Mesothelial cell of epicardium (in vitro differentiated cells): ENCODE measurements at places on chromosomes 1 and 21. TPM values are rescaled to one million over a fixed set of nuclear protein-coding genes. Genes with fewer than 3 reads are reported as not detected.

- no peak for DNase-seq
Measured at GRCh38 chr1:59379371-59379728, 82.5 kb downstream of the FGGY start.

GRCh38 chr1:25442178-25442577 lies 11.5 kb downstream of the MACO1 start:
- DNase-seq, result no peak

GRCh38 chr1:224623310-224623714 lies 7.2 kb downstream of the CNIH3 start:
- DNase-seq, result no peak

DNA sequence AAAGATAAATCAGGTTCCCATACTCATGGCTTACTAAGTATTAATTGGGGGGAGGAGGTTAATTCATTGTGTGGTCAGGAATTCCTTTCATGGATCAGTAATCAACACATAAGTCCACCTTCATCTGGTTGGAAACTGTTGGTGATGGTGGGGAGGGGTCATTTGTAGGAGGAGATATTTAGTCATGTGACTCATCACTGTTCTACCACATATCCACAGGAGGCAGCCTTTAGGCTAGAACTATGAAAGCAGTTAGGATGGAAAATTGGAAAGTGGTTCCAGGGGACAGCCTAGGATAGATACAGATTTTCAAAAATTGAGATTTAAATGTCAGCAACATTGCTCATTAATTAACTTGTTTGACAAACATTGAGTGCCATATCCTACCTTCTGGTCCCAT lies 122.8 kb upstream of the PAXBP1 start:
- no peak for DNase-seq

GRCh38 chr1:208222376-208223126 lies 21.6 kb downstream of the PLXNA2 start:
- no peak for DNase-seq

GRCh38 chr1:201535046-201535918 lies 3.6 kb upstream of the NAV1 start:
- no peak for DNase-seq

- no peak for DNase-seq
Measured at GRCh38 chr1:22347854-22348760, 103.5 kb upstream of the ZBTB40 start.

DNA sequence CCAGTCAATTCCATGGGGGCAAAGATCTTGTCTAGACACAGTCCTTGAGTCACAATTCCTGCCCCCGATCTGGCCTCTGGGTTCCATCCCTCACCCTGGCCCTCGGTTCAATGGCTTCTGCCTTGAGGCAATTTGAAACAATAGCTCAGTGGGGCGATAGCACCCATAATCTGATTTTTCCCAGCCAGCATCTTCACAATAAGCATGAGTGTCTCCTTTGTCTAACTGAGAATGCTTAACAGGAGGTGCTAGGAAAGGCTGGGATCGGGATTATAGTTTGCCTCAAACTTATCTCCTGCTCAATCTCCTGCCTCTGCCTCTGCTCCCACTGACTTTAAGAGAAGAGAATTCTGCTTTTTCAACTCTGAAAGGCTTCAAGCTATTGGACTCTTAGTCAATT lies 293.9 kb upstream of the PROX1 start:
- no peak for DNase-seq

DNA sequence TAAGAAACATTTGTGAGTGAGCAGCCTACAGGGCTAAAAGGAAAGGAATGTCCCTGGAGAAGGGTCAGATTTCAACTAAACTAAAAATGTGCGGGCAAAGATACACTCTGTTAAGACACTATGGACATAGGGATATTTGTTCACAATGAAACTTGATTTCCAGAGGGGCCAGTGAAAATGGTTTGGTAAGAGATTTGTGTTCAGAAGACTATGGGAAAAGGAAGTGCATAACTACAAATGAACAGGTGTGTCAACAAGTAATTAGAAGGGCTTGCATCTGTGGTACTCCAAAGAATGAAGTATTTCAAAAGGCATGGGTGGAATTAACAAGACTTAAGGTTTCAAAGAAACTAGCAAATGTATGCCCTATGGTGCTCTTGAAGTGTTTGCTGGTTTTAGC lies 60.4 kb downstream of the NME7 start:
- no peak for DNase-seq

GRCh38 chr1:18949686-18950400 lies 6.6 kb downstream of the IFFO2 start:
- DNase-seq, result no peak

- no peak for DNase-seq
Measured at GRCh38 chr1:84851839-84852238, 41.2 kb downstream of the LPAR3 start.

- DNase-seq, result no peak
Measured at GRCh38 chr1:18362150-18362549, 118.6 kb upstream of the KLHDC7A start.

DNA sequence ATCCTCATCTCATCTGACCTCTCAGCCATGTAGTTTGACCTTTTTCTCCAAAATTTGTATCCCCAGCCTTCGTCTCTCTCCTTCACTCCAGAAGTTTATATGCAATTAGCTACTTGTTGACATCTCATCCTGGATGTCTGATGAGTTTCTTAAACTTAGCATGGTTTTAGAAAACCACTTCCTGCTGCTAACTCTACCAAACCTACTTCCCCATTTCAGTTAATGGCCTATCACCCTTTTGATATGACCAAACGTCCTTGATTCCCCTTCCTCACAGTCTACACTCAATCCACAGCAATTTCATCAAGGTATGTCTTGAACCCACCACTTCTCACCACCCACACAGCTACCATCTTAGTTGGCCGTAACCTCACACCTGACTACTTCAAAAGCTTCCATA lies 121.9 kb downstream of the LRRC40 start:
- DNase-seq, result no peak

GRCh38 chr1:205817988-205818387 lies 5.0 kb upstream of the SLC41A1 start:
- DNase-seq, result no peak

DNA sequence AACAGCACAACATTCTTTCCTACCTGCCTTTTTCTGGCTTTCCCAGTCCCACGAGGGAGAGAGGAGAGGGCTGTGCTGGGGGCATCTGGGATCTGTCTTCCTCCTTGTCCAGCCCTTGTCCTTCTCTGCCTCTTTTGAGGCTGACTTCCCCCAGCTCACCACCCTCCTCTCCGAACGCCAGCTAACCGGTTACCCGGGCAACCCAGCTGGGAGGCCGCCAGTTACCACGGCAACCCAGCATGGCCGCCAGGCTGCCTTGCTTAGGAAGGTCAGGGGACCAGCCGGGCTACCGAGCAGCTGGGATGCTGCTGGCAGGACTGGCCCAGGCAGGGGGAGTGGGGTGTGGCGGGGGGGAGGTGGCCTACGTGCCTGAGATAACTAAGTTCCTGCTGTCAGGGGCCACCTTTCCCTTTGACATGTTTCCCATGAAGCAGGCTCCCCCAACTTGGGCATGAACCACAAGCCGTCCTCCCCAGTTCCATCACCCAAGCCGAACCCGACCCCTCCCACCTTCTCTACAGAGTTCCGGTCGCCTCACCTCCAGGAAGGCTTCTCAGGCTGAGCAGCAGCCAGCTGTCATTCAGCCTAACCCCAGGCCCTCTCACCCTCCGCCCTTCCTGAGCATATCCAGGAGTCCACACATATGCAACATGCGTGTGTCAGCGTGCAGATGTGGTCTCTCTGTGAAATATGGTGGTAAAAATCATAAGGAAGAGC lies 8.7 kb downstream of the PLEKHA6 start:
- peak; percentile 79 for DNase-seq

- DNase-seq, result no peak
Measured at GRCh38 chr1:81920245-81920740, 119.6 kb downstream of the ADGRL2 start.

GRCh38 chr1:197156692-197157091 lies 10.2 kb upstream of the ASPM start:
- no peak for DNase-seq

- no peak for DNase-seq
Measured at GRCh38 chr1:109850194-109850593, 60.5 kb upstream of the CSF1 start.

- no peak for DNase-seq
Measured at GRCh38 chr1:41360074-41360785, 1.0 kb upstream of the FOXO6 start.

DNA sequence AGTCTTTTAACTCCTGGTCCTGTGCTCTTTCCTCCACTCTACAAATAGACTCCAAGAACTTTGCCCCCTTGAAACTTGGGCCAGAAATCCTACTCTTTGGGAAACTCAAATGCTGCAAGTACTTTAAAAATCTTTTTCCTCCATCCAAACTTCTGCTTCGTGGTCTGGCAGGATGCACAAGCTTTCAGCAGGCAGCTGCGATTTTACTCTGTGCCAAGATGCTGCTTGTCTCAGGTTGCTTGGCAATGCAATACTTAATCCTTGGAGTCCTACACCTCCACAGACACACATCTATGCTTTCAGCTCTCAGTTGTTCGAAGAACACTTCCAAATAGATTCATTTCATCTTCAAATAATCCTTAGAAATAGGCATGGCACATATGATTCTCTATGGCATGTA lies 435.3 kb upstream of the USP24 start:
- DNase-seq, result no peak

- no peak for DNase-seq
Measured at GRCh38 chr21:16070207-16070651, 340.4 kb downstream of the USP25 start.

- DNase-seq, result peak; percentile 70
Measured at GRCh38 chr1:37793773-37794371, at the start of gene MANEAL. Gene MANEAL, plus strand, starts transcription at chr1:37793847. Its CDS starts 336 bp downstream, at chr1:37794183.

GRCh38 chr1:64877151-64877550 lies 89.2 kb downstream of the JAK1 start:
- no peak for DNase-seq

DNA sequence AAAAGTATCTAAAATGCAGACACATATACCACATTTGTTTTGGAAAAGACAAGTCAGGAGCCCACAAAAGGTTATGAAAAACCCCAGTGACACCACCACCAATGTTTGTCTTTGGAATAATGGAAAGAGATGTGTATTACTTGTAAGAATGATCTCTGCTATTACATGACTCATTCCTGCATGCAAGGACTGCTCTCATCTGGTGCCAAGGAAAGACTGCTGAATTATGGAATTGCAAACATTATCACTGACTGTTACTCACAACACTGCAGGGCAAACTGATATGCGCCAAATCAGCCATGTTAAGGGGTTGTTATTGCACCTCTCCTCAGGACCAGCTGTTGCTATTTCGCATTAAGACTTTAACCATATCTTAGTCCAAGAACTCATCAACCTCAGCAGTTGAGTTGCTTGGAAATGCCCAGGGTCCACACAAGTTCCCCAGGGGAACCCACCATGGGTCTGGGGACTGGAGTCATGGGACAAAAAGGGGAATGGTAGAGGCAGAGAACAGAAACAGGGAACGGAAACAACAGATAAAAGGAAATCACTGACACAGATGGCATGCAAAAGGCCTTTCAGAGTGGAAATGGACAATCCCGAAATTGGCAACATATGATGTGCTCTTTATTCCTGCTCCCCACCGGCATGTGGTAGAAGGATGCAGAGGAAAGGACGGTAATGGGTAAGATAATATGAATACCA lies 34.4 kb downstream of the CAPZB start:
- DNase-seq, result no peak

DNA sequence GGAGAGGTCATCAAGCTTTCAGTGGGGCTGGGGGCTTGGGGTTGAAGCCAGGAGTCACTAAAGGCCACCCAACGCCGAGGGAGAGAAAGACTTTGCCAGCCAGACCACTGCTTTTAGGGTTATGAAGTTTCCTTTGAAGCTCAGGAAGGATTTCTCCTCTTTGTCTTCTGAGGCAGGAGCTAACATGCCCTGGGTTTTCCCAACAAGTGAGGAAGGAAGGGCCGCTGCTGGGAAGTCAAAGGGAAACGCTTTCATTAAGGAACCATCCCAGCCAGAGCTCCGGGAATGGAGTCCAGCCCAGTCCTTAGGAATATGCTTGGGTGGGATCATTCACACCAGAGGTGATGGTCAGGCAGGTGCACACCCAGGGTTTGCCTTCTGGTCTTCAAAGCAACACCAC lies 436.9 kb downstream of the PRDM2 start:
- no peak for DNase-seq

DNA sequence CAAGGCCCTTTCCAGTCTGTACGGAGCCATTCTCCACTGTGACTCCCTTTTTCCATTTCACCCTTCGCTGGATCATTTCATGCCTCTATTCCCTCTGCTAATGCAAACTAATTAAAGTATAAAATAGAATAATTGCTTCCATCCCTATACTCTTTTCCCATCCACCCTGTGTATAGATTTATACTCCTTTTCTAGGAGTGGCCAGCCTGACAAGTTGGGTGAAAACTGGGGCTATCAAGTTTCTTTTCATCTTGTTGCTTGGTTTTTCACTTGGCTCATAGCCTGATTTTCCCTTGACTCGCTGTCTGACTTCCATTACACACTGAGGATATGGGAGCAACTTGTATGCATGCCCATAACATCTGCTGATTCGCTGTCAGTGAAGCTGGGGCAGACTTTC lies 107.0 kb downstream of the PLXNA2 start:
- no peak for DNase-seq

- DNase-seq, result no peak
Measured at GRCh38 chr1:75345538-75346292, 211.5 kb downstream of the LHX8 start.

DNA sequence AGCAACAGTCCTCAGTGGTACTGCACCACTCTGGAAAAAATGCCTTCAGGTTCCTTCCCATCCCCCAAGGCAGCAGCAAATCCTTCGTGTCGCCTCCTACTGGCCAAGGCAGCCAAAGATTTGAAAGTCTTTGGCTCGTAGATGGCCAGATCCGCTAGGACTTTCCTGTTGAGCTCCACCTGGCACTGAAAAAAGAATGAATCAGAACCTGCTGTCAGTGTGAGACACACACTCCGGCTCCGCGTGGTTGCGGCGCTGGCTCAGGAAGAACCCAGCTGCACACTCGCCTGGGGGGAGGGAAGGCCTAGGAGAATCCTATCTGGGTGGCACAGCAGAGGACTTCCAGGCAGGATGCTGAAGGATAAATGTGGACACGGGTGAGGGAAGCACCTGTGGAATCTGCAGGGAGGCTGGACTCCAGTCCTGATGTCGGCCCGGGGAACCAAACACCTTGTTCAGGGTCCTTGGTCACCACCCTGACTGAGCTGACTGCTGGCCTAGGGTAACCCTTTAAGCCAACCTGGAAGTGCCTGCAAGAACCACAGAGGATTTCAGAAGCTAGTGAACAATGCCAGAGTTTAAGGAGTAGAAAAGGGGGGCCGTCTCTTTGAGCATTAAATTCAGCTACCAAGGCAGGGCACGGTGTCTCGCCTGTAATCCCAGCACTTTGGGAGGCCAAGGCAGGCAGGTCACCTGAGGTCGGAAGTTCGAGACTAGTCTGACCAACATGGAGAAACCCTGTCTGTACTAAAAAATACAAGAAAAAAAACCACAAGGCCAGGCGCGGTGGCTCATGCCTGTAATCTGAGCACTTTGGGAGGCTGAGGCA lies 3.2 kb upstream of the CCNL2 start:
- no peak for DNase-seq

- DNase-seq, result no peak
Measured at GRCh38 chr21:44499211-44499560, 40.8 kb downstream of the KRTAP10-1 start.

PTCH2 gene
- 1.4 to 1.7 TPM (median 1.4 TPM) in 3 replicates for total RNA-seq

OSCP1 gene
- total RNA-seq, result 7.0 to 8.9 TPM (median 7.3 TPM) in 3 replicates

SNAPIN gene
- total RNA-seq, result 33.8 to 37.5 TPM (median 34.6 TPM) in 3 replicates

ANGPTL3 gene
- total RNA-seq, result not detected in 3 replicates

KPRP gene
- not detected in 3 replicates for total RNA-seq

MYCL gene
- total RNA-seq, result 25.0 to 27.2 TPM (median 25.5 TPM) in 3 replicates

SPRR3 gene
- total RNA-seq, result not detected in 3 replicates

RNU1-3 gene
- 3,774 to 3,945 TPM (median 3,937 TPM) in 3 replicates for total RNA-seq

LCE1D gene
- not detected in 3 replicates for total RNA-seq

C1QB gene
- not detected in 3 replicates for total RNA-seq

PLOD1 gene
- 198 to 206 TPM (median 203 TPM) in 3 replicates for total RNA-seq

PLA2G2D gene
- total RNA-seq, result not detected in 3 replicates
